ENCODE measurements at places on chromosomes 4 and X.
A peak's percentile ranks its signal among the peaks of the same experiment; 100 is the strongest.

DNA sequence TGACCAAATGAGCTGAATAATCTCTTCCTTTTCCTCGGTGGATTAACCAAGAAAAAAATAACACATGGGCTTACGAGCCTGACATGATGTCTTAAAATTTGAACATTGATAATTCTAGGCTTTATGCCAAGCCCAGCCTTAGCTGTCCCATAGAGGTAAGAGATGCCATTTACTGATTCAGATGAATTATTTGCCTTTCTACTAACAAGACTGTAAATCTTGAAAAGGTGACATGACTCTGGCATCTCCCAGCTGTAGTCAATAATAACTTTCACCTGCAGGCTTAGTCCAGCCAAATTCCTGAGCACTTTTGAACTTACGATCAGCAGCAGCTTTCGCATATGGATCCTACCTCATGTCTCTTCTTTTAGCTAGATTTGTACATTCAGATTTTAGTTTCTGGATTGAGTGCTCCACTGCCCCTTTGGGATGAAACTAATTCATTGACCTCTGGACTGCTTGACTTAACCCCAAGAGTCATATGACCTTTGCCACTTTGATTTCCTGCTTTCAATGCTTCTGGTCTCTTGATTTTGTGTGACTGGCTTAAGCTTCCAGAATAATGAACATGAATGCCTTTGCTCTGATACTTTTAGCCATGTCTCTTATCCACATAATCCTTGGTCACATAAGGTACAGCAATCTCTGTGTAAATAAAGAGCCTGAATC is 876.4 kb upstream of the SLIT2 start:
- DNase-seq, result no peak

GRCh38 chrX:103330681-103331288 is 746 bp downstream of the TCEAL7 start:
- DNase-seq, result no peak

DNA sequence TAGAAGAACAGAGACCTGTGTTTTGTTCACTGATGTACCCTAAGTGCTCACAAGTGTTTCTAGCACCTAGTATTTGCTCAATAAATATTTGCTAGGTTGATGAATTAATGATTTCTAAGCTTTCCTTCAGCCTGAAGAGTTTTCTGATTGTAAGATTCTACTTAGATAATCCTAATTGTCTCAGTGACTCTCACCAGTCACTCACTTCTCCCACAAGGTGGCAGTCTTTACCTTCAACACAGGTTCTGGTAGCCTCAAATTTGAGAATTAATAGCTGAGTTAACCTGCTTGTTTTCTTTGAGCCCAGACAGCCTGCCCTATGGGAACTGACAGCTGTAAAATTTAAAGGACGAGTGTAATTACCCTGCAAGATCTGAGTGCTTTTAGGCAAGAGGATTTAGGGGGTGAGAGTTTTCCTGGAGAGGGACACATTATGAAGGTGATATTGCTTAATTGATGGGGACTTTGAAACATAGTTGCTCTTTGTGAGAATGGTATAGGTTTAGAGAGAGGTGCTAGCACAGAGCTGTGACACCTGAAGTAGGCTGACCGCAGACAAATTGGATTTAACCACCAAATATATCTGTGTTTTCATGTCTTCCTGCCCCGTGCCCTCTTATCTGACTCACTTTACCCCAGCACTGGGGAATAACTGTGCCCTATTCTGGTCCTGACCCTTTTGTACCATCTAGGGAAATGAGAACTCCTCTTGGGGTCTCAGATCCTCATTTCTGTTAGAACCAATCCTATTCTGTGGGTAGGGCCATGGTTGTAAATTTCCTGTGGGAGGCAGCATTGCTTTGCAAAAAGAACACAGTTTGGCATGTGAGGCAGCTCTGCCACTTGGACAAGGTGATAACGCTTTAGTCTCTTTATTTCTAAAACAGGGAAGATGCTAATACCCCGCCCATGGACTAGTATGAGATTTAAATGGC is 27.7 kb downstream of the CD38 start:
- DNase-seq, result peak; percentile 75

- DNase-seq, result peak; percentile 55
Measured at GRCh38 chr4:154807042-154807630, 26.1 kb downstream of the RBM46 start.

- DNase-seq, result no peak
Measured at GRCh38 chr4:158051401-158052235, 121.2 kb downstream of the GASK1B start.

DNA sequence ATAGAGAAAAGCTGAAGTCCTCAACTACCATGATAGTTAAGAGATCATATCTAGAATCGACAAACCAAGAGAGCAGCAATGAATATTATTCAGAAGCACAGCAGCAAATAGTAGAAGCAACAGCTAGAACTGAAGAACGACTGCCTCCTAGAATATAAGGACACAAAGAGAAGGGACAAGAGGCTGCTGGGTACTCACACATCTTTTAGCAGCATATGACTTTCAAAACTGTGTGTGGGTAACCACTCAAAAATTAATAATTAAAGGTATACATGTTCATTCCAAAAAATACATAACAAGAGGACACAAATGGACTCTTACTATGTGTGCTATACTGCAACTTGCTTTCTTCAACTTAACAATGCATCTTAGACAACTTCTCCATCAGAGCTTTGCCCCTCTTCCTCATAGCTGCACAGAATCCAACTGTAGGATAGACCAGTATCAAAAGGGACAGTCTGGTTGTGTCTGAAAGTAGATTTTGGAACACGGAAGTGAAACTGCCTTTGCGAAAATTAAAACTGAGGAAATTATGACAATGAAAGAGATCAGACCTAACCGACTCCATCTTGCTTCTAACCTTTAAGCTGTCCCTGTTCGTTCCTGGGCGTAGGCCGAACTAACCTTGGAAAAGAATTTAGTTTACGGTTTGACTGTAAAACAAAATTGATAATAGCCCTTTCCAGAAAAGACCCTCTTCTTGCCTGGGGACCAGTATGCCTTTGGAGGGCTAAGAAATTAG is 125.7 kb downstream of the SH3KBP1 start:
- DNase-seq, result peak; percentile 46

GRCh38 chr4:139461022-139461628 is 7.2 kb downstream of the RAB33B start:
- no peak for DNase-seq

GRCh38 chr4:105536601-105537000 is 15.8 kb upstream of the ARHGEF38 start:
- DNase-seq, result no peak

GRCh38 chrX:154727871-154728270 is 23.0 kb downstream of the GAB3 start:
- no peak for DNase-seq

GRCh38 chr4:136371231-136371630 is 1161.1 kb downstream of the PCDH18 start:
- no peak for DNase-seq

DNA sequence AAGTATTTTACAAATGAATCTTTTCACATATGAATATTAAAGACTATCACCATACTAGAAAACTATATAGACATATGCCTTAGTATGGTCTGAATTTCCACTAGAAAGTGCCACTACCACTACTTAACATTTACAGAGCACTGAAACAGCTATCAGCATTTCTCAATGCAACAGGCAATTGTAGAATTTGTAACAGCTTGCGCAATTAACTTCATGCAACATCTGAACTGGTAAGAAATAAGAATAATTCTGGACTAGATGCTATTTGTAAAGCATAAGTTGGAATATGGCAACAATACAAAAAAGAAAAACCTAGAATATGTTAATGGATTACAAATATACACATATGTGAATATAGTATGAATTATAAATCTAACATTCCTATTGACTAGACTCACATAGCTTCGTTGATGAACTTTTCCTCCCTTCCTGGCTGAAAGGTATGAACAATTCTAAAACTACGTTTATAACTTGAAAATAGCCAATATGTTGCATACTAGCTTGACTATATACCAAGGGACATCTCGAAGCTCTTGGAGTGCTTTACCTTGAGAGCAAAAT is 82.0 kb downstream of the ATP8A1 start:
- peak; percentile 7 for DNase-seq

DNA sequence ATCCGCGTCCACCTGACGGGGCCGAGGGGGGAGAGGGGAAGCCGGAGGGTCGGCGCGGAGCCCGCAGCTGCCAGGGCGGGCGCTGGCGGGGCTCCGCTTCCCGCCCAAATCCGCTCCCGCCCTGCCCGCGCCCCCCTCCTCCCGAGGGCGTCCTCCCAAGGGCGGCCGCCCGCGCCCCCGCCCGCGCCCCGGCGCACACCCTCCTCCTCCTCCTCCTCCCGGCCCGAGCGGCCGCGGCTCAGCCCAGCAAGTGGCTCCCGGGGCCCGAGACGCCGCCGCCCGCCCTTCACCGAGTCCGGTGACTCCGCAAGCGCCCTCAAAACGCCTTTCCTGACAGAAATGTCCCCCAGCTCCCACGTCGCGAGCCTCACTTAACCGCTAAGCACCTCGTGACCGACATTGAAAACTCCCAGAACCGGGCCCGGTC is 487 bp downstream of the HMGB2 start:
- DNase-seq, result peak; percentile 68

Measured in suppressor macrophage (primary cell).